ENCODE measurements at places on chromosomes 7 and 10. TPM values are rescaled to one million over a fixed set of nuclear protein-coding genes. Genes with fewer than 3 reads are reported as not detected.

The ADCYAP1R1 gene
- total RNA-seq = not detected

The LRMDA gene
- total RNA-seq = not detected

GRCh38 chr10:71608819-71609768 is 110.5 kb downstream of the C10orf105 start:
- DNase-seq = peak; percentile 78

DNA sequence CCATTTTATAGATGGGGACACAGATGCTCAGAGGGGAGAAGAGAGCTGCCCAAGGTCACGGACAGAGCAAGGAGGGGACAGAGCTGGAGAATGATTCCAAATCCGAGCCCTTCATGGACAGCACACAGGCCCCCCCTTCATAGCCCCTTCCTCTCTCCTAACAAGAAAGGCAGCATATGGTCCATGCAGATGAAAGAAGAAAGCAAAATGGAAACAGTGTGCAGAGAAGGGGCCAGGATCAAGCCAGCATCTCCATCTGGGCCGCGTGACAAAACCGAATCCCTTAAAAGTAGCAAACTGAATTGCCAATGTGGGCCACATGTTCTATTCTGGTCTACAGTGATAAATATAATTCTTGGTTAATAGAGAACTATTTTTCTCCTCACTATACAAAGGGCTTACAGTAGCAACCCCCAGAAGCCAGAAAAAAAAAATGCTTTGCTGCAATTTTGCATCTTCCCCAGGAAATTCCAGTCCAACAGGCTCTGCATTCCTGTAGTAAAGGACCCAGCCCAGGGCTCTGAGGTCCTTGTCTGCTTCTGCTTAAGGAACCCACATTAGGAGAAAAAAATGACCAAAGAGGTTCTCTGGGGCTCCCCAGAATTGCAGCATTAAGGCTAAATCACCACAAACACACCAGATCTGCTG is 7.8 kb downstream of the CPXM2 start:
- no peak for DNase-seq

DNA sequence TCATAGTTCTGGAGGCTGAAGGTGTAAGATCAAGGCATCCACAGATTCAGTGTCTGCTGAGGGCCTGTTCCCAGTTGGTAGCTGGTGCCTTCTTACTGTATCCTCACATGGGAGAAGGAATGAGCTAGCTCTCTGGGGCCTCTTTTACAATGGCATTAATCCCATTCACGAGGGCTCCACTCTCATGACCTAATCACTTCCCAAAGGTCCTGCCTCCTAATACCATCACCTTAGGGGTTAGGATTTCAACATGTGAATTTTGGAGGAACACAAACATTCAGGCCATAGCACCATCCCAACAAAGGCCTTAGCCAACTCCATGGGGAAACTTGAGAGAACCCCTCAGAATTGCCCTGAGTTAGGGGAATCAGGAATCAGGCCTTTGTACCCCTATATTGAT is 66.1 kb upstream of the CREB5 start:
- no peak for DNase-seq

All from OCI-LY7 (cell line).